NCI-H1694 (cell line): ENCODE measurements at places on chromosomes 3 and 15.

- DNase-seq, result no peak
Observed at GRCh38 chr3:10816019-10816862, at the start of gene SLC6A11. Gene SLC6A11, plus strand, starts transcription at chr3:10816228. Its CDS starts 38 bp downstream, at chr3:10816266.

DNA sequence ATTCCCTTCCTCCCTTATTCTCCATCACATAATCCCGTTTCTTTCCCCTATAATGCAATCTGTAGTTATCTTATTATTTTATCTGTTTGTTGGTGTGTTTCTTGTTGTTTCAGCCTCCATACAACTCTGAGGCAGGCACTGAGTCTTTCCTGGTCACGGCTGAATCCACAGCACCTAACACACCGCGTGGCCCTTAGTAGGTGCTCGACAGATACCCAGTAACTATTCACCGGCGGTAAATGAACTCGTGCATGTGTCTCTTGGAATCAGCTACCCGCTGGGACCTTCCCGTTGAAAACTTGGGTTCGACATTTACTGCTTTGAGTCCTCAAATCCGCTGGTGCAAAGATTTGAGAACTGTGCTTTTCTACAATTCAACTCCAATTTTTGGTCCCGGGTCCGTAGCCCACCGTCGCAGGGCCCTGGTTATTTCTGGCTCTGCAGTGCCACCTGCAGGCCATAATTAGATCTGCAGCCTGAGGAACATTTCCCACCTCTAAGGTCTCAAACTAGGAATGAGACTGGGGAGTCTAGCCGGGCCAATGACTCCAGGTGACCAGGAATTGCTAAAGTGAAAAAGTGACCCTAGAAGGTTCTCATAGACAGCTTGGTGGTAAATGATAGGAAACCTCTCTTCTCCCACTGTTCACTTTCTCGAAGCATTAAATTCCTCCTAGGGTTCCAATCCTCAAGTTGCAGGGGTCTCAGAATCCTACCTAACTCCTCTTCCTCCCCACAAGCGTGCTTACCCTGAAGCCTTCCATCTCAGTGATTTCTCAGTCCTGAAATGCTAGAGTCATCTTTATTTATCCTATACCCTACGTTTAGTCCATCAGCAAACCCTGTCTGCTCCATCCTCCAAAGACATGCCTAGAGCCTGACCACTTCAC, 40.0 kb upstream of the TRH start:
- DNase-seq, result peak; percentile 48

- DNase-seq, result no peak
Observed at GRCh38 chr3:129553719-129554118, 10.7 kb downstream of the H1-8 start.

DNA sequence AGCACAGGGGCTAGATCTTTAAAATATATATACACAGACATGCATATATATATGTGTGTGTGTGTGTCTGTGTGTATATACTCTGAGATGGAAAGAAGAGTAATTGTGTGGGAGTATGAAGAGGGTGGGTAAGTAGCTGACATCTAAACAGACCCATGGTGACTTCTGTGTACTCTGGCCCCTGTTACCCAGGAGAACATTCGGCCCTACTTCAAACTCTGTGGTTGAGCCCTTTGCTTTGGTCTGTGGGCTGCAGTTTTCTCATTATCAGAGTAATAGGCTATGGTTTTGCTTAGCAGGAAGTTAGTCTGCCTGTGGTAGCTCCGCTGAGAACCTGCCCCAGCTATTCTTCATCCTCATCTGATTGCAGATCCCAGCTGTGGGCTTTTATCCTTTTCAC, 141.4 kb downstream of the RBPMS2 start:
- no peak for DNase-seq

GRCh38 chr3:115651087-115651486, 27.8 kb downstream of the GAP43 start:
- no peak for DNase-seq

GRCh38 chr15:39381517-39381916, 199.4 kb upstream of the THBS1 start:
- no peak for DNase-seq

DNA sequence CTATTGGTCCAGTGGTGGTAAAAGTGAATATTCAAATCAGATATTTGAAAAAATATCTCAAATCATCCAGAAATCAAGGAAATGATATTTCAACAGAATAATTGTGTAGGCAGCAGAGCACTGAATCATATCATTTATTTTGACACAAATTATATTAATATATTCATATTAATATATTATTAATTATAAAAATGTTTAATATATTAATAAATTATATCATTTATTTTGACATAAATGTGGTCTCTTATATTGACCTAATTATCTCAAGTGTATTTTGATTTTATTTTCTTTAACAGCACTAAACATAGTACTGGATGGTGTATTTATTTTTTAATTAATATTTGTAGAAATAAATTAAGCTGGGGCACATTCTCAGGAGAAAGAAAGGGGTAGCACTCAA, 257.7 kb upstream of the THBS1 start:
- DNase-seq, result no peak

DNA sequence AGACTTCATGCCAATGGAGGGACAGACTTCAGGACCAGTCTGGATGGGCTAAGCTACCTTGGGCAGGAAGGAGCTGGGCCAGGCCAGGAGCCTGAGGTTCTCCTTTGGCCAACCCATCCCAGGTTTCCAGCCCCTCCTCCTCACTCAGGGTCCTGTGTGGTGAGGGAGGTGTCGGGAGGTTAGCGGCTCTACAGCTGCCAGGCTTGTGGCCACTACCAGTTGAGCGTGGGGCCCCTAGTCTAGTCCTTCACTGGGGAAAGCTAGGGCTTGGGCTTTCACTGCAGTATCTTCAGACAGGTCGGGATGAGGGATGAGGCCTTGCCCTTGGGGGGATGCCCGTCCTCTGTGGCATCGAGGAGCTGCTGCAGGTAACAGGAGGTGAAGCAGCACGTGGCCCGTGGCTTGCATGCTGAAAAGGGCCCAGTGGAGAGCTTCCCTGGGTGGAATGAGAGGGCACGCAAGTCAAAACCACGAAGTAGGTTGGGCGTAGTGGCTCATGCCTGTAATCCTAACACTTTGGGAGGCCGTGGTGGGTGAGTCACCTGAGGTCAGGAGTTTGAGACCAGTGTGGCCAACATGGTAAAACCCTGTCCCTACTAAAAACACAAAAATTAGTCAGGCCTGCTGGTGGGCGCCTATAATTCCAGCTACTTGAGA, 8.5 kb upstream of the FANCD2 start:
- DNase-seq, result no peak

GRCh38 chr3:98745718-98746117, 17.4 kb upstream of the ST3GAL6 start:
- no peak for DNase-seq

- DNase-seq, result no peak
Observed at GRCh38 chr3:179076243-179077027, 4.8 kb upstream of the ZMAT3 start.

DNA sequence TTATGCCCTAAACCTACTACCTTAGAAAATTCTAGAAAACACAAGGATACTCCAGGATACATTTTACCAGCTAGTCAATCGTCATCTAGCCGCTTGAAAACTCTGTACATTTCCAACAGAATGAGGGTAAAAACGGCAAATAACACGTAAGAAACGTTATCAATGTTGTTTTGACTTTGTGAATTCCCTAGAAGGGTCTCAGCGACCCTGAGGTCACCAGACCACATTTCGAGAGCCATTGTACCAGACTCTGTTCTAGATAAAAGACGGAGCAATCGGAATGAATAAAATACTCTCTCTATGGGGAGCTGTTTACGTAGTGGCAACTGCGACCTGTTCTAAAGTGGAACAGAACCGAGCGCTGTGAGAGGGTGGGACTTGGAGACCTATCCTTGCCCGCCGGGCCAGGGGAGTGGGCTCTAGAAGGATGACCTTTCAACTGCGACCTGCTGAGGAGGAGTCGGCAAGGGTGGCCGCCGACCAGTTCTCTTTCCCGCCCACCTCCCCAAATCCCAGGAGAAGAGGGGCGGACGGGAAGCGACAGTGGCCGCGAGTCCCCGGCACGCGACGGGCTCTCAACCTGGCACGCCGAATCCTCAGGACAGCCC, 778 bp upstream of the AP4E1 start:
- DNase-seq, result no peak

- no peak for DNase-seq
Observed at GRCh38 chr3:164375538-164375937, 702.8 kb downstream of the SI start.

DNA sequence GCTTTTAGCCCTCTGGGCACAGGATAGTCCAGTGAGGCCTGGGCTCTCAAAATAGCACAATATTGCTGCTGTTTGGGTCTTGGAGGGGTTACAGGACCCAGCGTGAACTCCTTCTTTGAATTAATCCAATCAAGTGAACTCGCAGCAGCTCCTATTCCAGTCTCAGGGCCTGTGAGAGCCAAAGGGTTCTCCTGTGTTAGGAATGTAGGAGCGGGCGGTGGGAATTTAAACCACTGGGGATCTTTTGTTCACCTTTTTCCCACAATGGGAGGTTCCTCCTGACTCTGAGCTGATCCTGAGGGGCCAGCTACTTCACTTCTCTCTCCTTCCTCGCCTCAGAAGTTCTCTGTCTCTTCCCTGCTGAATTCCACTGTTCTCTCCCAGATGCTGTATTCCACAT, 504.0 kb downstream of the UNC13C start:
- DNase-seq, result no peak

- no peak for DNase-seq
Observed at GRCh38 chr3:193794002-193794881, 201.2 kb downstream of the OPA1 start.

DNA sequence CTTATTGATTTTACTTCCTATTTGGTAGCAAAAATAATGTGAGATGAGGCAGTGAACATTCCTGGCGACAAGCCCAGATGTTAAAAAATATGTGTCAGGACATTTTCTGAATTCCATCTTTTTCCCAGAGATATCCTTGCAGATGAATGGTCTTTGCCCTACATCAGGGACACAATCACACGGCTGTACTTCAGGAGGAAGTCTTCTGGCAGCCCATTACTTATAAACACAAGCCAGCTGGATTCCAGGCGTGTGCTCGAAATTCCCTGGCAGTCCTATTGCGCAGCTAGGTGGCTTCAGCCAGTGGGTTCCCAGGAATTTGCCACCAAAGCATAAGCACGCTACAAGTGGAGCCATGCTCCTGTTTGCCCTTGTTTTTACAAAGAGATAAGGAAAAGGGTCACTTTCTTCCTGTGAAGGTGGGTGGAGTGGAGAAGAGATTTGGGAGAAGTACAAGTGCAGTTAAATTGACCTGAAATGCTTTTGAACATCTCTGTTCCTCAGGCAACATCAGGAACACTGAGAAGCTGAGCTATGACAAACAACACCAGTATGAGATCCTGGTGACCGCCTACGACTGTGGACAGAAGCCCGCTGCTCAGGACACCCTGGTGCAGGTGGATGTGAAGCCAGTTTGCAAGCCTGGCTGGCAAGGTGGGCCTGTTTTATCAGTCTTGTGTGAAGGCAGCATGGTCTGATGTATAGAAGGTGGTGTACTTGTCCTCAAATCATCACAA, 257.1 kb upstream of the TRIM42 start:
- no peak for DNase-seq

GRCh38 chr3:11596387-11596786, 47.3 kb downstream of the VGLL4 start:
- DNase-seq, result no peak

- no peak for DNase-seq
Observed at GRCh38 chr15:101807345-101807945, 4.1 kb downstream of the OR4F6 start.

DNA sequence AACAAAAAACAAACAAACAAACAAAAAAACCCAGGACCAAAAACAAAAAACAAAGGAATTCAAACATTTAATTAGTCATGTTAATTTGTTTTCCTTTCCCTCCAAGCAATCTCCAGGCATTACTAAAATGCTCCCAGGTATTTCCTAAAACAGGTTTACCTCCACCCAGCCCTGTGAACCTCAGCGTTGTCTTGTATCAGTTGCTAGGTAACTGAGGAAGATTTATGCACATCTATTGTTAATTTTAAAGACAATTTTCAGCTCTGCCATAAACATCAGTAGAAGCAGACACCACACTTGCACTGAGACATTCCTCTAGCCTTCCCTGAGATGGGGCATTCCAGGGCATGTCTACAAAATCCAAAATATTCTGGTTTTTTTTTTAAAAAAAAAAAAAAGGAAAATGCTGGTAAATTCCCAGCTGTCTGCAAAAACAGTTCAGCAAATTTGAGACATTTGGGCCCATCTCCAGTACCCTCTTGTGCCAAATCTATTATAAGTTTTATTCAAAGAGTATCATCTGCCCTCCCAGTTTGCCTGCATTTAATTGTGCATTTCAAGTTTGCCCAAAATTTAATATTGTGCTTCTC, 227.6 kb downstream of the ADAMTS9 start:
- no peak for DNase-seq
